ENCODE measurements at places on chromosomes 7 and 10.

DNA sequence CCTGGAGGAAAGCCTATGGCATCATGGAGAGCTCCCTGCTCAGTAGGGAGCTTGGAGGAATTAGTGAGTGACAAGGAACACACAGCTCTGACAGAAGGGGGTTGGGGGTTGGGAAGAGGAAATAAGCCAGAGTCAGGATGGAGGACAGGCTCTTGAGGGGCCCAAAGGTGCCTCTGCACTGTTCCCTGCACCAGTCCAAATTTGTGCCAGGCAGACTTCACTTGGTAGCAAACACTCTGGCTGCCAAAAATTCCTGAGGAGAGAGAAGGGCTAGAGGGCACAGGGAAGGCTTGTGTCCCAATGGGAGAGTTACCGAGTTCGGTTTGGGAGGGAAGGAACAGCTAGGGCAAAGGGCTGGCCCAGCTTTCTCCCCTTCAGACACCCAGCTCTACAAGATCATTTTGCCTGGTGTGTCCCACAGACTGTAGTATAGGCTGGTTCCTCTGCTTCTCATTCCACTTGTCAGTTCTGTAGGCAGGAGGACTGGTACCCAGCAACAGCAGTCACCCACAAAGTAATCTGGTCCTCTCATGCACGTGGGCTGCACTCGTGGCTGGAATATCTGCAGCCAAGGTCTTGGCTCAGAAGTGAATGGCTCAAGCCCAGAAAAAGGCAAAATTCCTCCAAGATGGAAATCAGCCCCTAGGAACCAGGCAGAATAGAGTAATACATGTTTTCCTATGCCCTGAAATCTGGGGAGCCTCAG lies 8.0 kb upstream of the KCNIP2 start:
- DNase-seq, result no peak

- no peak for DNase-seq
Measured at GRCh38 chr7:33731912-33732311, 173.4 kb upstream of the BMPER start.

DNA sequence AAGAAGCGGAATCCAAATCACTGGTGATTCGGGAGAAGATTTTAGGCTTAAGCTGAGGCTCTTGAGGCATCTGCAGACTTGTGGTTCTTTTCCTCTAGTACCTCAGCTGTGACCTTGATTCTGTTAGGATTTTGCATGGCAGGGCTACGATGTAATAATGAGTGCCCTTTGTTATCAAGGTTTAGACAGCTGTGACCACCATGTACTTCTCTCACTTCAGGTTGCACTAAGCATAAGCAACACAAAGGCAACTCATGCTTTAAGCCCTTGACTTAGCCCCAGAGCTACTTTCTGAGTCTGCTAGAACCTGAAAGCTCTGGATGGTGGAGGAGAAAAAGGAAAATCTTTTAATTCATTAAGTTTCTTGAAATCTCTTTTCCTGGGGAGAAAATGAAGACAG lies 1052.3 kb upstream of the PHF14 start:
- DNase-seq, result no peak

GRCh38 chr7:1558841-1559625 lies 3.0 kb upstream of the TMEM184A start:
- DNase-seq, result no peak

DNA sequence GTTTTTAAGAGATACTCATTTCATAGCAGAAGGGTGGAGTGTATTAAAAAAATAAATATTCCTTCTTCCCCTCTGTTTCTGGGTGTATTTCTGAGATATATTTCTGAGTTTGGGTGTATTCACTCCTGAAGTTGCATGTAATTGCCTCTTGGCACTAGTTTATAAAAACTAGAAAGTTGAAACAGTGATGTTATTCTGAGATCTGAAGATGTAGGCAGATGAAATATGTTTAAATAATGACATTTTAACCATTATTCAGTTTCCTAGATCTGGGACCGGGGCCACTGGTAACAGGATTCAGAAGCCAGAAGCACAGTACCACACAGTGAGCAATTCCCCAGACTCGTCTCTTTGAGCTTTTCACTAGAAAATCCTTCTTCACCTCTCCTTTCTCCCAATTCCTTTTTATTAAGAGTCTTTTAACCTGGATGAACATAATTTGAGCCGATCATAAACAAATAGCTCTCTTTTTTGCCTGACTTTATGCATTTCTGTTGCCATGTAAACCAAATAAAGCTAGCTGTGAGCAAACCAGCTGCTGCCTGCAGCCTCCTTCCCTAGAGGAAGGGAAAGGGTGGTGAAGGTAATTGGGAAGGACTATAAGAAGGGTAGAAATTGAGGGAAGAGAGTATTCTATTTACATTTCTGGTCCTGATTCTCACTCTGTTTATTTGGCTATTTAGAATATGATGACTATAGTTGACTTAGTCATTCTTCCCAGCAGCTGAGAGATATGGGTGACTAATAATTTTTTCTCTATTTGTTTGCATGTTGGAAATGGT lies 101.8 kb upstream of the STRIP2 start:
- DNase-seq, result no peak

- no peak for DNase-seq
Measured at GRCh38 chr7:100510437-100511239, 26.9 kb downstream of the NYAP1 start.

GRCh38 chr7:80093349-80093748 lies 41.3 kb upstream of the GNAI1 start:
- DNase-seq, result no peak

DNA sequence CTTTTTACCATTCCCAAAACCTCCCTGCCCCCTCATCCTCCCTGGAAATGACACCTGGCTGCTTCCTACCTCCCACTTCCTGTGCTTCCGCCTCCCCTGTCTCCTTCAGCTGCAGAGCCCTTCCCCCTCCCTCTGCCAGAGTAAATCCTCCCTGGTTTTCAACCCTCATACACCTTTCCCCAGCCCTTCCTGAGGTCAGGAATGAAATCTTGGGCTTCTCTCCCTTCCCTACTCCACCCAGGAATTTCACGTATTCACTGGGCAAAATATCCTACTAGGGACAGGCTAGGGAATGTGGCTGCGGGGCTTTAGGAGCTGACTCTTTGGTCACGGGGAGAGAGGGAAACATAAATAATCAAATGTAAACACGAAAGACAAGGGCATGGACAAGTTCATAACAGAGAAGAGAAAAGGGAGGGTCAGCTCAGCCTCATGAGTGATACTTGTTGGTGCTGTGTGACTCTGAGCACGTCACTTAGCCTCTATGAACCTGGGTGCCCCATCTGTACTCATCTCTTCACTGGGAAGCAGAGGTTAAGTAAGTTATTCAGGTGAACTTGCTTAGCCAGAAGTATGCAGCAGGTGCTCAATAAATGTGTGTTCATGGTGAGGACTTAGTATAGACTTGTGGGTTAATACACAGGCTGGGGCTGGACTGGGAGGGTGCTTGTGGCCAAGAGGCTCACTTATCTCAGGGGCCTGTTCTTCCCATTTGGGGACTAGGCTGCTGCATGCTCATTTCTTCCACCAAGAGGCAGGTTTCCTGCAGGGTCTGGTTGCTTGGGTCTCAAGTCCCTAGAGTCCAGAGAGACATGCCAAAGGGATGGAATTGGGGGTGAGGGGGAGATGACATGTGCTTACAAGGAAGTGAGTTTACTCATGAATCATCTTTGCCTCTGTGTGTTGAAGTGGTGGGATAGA lies 10.0 kb upstream of the DUSP5 start:
- DNase-seq, result no peak

- DNase-seq, result peak; percentile 89
Measured at GRCh38 chr7:156984174-156984891, 26.1 kb downstream of the MNX1 start.

- no peak for DNase-seq
Measured at GRCh38 chr10:94500063-94500462, 45.5 kb upstream of the HELLS start.

DNA sequence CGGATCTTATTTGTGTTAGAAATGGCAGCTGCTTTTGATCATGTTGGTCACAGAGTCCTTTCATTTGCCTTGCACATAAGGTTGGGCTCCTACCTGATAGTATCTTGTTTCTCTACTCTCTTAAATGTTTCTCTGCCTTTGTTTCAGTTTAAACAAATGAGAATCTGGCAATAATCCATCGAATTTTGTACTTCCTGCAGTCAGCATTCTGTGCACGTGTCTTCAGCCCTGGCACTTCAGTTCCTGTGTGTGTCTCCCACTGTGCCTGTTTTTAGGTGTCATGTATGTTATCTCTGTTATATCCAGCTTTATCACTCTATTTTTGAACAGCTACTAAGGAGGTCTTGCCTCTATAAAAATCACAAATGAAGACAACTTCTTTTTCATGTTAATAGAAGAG lies 28.4 kb upstream of the PTER start:
- DNase-seq, result no peak

DNA sequence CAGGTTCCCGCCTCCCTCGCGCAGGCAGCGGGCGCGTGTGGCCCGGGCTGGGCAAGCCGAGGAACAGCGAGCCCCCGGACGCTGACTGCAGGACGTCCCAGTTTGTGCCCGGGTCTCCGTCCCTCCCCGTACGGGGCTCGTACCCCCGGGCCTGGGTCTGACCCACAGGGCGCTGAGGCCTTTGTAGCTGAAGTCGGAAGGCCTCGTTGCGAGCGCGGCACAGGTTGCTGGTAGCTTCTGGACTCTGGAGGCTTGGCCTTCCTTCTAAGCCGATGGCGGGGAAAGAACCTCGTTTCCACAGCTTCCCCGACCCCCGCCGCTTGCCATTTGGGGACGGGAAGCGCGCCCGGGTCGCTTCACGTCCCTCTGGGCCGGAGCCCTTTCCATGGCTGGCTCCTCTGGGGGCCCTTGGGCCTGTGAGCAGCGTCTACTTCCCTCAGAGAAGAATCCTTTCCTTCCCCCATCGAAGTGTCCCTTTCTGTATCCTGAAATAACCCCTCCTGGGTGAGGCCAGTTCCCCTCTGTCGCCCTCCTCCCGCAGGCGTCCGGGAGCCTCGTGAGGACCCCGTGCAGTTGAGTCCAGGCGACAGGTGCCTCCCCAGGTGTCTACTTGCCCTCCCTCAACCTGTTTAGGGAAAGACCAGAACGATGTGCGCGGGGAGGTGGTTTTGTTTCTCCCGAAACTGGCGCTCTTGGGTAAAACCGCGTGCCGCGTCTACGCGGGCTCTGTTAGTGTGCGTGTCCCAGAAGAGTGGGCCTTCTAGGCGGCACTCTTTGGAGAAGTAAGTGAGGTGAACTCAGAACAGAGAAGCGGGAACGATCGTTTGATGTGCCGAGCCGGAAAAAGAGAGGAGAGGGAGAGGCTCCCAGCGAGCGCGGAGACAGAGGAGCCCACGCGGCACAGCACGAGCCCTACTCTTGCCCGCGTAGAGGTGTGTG lies 9.3 kb downstream of the EVX1 start:
- DNase-seq, result no peak

All from GM04504 (cell line).